ENCODE measurements at places on chromosomes 16 and 17. TPM values are rescaled to one million over a fixed set of nuclear protein-coding genes. Genes with fewer than 3 reads are reported as not detected.

DNA sequence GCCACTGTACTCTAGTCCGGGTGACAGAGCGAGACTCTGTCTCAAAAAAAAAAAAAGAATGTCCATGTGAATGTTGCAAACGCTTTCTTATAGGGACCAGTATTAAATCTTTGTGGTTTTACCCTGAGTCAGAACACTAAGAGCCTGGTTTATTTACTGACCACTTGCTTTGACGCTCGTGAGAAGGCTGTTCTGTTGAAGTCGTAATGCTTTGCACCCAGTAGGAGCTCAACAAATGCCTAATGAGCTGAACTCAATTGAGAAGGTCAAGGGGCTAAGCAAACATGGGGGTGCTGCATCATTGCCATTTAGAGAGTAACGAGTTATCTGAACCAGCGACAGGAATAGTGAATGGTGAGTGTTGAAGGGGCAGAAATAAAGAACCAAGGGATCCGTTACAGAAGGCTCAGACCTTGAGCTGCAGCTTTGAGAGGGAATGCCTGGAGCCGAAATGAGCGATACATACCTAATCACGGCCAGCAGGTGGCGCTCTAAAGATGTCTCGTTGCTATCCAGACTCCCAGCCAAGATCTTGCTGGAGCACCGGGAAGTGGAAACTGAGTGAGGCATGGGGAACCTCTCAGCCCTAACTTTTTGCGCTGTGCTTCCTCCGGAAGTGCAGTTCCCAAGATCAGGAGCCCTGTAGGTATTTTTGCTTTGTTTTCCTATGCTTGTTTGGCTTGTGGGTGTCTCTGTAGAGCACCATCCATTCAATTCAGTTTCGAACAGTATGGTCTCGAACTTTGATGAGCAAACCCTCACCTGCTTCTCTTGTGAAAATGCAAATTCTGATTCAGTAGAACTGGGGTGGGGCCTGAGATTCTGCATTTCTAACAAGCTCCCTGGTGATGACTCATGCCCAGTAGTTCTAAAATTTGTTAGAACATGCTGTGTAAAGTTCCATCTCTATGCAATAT lies 12.6 kb upstream of the RNF222 start:
- DNase-seq: peak; percentile 93
- H3K27me3 ChIP-seq: peaks cover 27% of the 10 kb centered on the region
- peak overlapping the region; percentile 2 for H3K27ac ChIP-seq
- H3K36me3 ChIP-seq: no peaks in the 10 kb centered on the region
- H3K4me1 ChIP-seq: peaks cover 18% of the 10 kb centered on the region

DNA sequence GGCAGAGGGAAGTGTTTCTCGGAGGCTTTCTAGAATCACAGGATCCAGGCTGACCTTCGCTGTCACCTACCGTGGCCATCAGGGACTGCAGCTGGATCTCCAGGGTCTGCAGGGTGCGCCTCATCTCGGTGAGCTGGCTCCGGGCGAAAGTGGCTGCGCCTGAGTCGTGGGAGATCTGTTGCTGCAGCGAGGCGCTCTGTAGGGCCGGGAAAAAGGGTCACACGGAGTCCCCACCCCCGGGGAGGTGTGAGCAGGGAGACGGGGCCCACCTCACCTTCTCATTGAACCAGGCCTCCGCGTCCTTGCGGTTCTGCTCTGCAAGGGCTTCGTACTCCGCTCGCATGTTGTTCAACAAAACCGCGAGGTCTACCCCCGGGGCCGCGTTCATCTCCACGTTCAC lies 2.9 kb downstream of the KRT28 start:
- no peak for DNase-seq
- no peak overlapping the region for H3K27ac ChIP-seq
- H3K36me3 ChIP-seq: no peaks in the 10 kb centered on the region
- peaks cover 26% of the 10 kb centered on the region for H3K27me3 ChIP-seq

Gene XYLT1
- total RNA-seq: 14.7 TPM

- no peaks in the 10 kb centered on the region for H3K36me3 ChIP-seq
- no peak within 1 kb of the TSS for H3K27ac ChIP-seq
- peaks cover 36% of the 10 kb centered on the region for H3K27me3 ChIP-seq
- no peaks in the 10 kb centered on the region for H3K4me1 ChIP-seq
- no peak for DNase-seq
- H3K4me3 ChIP-seq: no peak within 1 kb of the TSS
Observed at GRCh38 chr16:22813948-22814710, at the start of gene HS3ST2. Gene HS3ST2 (plus strand): TSS chr16:22814162. CDS start chr16:22814611, 449 bp downstream.

Gene BCO1
- total RNA-seq: not detected

DNA sequence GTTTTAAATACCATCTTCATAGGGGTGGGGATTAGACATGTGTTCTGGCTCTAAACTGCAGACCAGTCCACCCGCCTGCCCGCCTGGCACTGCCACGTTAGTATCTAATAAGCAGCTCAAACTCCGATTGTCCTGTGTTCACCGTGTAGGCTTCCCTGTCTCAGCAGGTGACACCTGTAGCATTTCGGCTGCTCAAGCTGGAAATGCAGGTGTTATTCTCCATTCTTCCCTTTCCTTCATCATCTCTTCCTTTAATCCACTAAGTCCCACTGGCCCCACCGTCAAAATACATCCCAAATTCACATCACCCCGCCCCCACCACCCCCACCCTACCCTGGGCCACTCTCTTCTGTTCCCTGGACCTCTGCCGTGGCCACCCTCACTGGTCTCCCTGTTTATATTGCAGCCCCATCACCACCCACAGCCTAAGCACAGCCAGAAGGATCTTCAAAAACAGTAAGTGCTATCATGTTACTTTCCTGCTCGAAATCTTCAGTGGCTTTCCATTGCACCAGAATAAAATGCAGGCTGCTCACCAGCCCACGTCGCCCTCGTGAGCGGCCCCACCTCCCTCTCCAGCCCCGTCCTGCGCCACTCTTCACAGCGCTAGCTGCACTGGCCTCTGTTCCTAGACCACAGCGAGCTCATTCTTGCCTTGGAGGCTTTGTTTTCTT lies 65.1 kb downstream of the RTN4RL1 start:
- H3K36me3 ChIP-seq: no peaks in the 10 kb centered on the region
- no peaks in the 10 kb centered on the region for H3K4me1 ChIP-seq
- H3K4me3 ChIP-seq: no peak overlapping the region
- DNase-seq: no peak
- no peaks in the 10 kb centered on the region for H3K27me3 ChIP-seq

GRCh38 chr17:79027274-79027924 lies 3.4 kb downstream of the C1QTNF1 start:
- H3K4me1 ChIP-seq: peaks cover 6% of the 10 kb centered on the region
- no peak overlapping the region for H3K4me3 ChIP-seq
- peaks cover 51% of the 10 kb centered on the region for H3K27me3 ChIP-seq
- no peak for DNase-seq
- no peaks in the 10 kb centered on the region for H3K36me3 ChIP-seq

- no peaks in the 10 kb centered on the region for H3K4me1 ChIP-seq
- no peak for DNase-seq
- H3K36me3 ChIP-seq: no peaks in the 10 kb centered on the region
- no peak overlapping the region for H3K4me3 ChIP-seq
Observed at GRCh38 chr16:63067141-63067540, 1030.9 kb upstream of the CDH8 start.

DNA sequence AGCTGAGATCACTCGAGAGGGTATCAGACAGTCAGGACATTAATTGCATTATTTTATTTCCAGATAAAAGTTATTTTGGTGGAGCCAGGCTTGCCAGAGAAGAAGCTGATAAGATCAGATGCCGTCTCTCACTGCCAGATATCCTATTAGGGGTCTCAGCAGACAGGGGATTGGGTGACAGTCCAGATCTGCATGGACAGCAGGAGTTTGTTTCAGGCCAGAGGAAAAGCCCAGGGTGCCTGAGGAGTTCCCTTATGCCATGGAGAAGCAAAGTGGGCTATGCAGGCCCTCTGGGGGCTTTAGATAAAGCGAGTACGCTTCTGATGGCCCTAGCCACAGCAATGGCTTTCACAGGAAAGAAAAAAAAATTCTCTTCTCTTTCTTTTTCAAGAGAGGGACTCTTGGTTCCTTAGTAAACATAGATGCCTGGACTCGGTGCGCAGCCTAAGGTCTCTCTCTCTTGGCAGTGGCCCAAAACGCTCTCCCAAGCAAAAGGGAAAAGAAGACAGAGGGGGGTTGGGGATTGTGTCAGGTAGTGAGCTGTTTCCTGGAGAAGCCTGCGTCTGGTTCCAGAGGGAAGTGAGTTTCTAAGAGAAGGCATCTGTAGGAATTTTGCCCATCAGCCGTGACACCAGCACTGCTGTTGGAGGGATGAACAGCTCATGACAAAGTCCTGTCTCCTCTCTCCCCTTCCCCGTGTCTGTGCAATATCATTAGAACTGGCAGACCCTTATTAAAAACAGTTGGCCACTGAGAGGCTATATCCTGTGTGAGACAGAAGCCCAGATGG lies 166.3 kb upstream of the FOXF1 start:
- H3K27me3 ChIP-seq: peaks cover 32% of the 10 kb centered on the region
- H3K4me3 ChIP-seq: no peak overlapping the region
- H3K36me3 ChIP-seq: no peaks in the 10 kb centered on the region
- H3K4me1 ChIP-seq: no peaks in the 10 kb centered on the region
- no peak for DNase-seq

Gene RAPGEFL1
- total RNA-seq: 11.9 TPM

- peaks cover 2% of the 10 kb centered on the region for H3K27me3 ChIP-seq
- no peaks in the 10 kb centered on the region for H3K36me3 ChIP-seq
- H3K27ac ChIP-seq: no peak overlapping the region
- no peak overlapping the region for H3K4me3 ChIP-seq
Observed at GRCh38 chr17:65685110-65685509, 123.7 kb upstream of the AXIN2 start.

- peaks cover 8% of the 10 kb centered on the region for H3K4me1 ChIP-seq
- H3K27ac ChIP-seq: no peak overlapping the region
- H3K27me3 ChIP-seq: peaks cover 36% of the 10 kb centered on the region
- H3K36me3 ChIP-seq: peaks cover 3% of the 10 kb centered on the region
- H3K4me3 ChIP-seq: peak overlapping the region; percentile 48
Observed at GRCh38 chr17:81002409-81003361, 11.0 kb downstream of the CHMP6 start.

- peaks cover 62% of the 10 kb centered on the region for H3K36me3 ChIP-seq
- no peaks in the 10 kb centered on the region for H3K27me3 ChIP-seq
- peak; percentile 67 for DNase-seq
- H3K4me1 ChIP-seq: peaks cover 12% of the 10 kb centered on the region
Observed at GRCh38 chr17:42843358-42843934, 934 bp upstream of the AOC2 start.

DNA sequence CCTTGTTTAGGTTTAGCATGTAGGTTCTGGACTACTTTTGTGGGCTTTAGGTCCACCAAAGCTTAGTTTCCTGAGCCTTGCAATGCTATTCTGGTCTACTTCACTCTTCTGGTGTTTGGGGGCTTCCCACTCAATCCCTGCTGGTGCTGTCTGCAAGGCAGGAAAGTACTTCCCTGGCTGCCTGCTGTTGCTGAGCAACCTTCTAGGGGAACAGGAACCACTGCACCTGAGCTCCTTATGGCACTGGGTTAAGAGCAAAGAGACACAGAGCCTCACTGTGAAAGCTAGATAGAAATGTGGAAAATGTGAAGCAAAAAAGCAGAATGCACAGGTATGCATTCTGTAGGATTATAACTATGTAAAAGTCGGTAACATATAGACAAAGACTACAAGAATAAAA lies 17.0 kb downstream of the MPO start:
- H3K4me1 ChIP-seq: no peaks in the 10 kb centered on the region
- H3K27me3 ChIP-seq: peaks cover 62% of the 10 kb centered on the region
- DNase-seq: no peak
- H3K4me3 ChIP-seq: no peak overlapping the region
- H3K36me3 ChIP-seq: no peaks in the 10 kb centered on the region

GRCh38 chr17:54882950-54883349 lies 17.7 kb upstream of the TOM1L1 start:
- DNase-seq: no peak
- H3K4me3 ChIP-seq: no peak overlapping the region
- H3K27ac ChIP-seq: no peak overlapping the region
- peaks cover 6% of the 10 kb centered on the region for H3K27me3 ChIP-seq
- no peaks in the 10 kb centered on the region for H3K36me3 ChIP-seq

DNA sequence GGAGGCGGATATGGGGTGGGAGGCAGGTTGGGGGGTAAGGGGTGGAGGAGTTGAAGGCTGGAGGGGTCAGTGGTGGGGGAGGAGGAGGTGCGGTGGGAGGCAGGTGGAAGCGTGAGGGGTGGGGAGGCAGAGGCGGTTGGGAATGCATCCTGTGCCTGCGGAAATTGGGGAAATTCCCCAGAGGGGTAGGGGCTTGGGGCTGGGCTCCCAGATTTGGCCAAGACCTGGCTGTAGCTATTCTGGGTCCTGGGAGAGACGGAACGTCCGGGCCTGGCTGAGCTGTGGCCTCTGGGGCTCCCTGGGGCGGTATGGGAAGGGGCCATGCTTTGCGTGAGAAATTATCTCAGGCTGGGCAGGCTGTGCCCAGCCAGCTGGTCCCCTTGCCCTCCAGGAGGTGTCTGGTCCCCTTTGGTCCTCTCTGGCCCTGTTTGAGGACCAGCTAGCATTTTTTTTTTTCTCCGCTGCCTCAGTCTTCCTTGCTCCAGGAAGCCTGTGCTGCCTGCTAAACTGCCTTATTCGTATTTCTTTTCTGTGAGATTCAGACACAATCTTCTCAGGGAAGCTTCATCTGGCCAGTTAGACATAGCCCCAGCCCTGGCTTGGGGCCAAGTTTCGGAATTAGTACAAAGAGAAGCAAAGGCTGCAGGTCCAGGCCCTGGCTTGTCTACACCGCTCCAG lies 7.3 kb upstream of the TRPV2 start:
- H3K4me1 ChIP-seq: no peaks in the 10 kb centered on the region
- no peaks in the 10 kb centered on the region for H3K36me3 ChIP-seq
- peaks cover 22% of the 10 kb centered on the region for H3K27me3 ChIP-seq
- H3K27ac ChIP-seq: no peak overlapping the region
- no peak for DNase-seq

DNA sequence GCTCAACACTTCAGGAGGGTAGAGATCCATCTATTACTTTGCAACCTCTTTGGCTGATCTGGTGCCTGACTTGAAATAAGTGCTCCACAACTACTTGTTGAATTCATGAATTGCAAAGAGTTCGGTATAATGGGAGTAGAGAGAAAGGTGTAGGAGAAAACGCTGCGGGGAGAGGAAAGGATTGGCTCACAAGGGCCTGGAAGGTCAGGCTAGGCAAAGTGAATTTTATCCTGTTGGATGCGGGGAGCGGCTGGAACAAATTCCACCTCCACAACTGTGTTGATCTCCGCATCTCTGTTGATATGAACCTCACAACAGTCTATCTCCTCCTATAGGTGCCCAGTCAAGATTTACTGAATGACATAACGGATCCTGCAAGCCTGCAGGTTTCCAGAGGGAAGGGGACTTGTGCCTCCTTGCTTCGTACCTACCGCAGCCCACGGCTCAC lies 684 bp downstream of the SLX4 start:
- peaks cover 40% of the 10 kb centered on the region for H3K36me3 ChIP-seq
- peaks cover 49% of the 10 kb centered on the region for H3K4me1 ChIP-seq
- peak overlapping the region; percentile 99 for H3K4me3 ChIP-seq
- DNase-seq: no peak

DNA sequence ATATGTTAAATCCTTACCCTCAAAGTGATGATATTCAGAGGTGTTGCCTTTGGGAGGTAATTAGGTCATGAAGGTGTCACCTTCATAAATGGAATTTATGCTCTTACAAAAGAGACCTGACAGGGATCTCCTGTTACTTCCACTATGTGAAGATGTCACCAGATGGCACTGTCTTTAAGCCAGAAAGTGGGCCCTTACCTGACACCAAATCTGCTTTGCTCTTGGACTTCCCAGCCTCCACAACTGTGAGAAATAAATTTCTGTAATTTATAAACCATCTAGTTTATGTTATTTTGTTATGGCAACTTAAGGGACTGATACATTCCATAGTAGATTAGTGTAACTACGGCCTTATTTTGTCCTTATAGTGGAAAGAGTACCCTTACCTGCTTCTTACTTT lies 358.3 kb upstream of the SALL1 start:
- DNase-seq: no peak
- no peaks in the 10 kb centered on the region for H3K27me3 ChIP-seq

Gene KRTAP9-9
- total RNA-seq: not detected

Data from activated CD4-positive, alpha-beta T cell treated with anti-CD3 and anti-CD28 coated beads, Interleukin-2, amount 10 ng/mL, durations not matched to agents 24 days and 14 days (primary cell).